ENCODE measurements at places on chromosomes 13 and 19.

GRCh38 chr13:67664502-67664901 lies 434.4 kb upstream of the PCDH9 start:
- no peak for DNase-seq

DNA sequence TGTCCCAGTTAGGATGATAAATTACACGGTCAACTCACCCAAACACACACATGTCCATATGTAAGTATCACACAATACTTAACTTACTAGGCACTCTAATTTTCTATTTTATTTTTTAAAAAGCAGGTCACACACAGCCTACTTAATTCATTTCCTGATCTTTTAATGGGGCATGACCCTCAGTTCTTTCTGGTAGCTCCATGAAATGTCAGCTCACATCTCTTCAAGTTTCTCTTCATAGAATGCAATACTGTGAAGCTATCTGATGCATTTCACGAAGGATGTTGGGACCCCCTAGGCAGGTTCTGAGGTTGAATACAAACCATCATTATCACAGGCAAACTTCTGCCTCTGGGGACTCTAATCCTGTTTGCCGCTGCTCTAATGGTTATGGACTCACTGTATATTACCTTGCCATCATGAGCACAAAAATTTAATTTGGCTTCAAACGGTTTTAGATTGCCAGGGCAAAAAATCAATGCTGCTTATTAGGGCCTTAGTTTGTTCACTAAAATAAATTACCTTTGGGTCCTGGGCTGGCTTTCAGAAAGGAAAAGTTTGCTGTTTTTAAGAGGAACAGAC lies 16.1 kb upstream of the DHRS12 start:
- DNase-seq, result no peak

DNA sequence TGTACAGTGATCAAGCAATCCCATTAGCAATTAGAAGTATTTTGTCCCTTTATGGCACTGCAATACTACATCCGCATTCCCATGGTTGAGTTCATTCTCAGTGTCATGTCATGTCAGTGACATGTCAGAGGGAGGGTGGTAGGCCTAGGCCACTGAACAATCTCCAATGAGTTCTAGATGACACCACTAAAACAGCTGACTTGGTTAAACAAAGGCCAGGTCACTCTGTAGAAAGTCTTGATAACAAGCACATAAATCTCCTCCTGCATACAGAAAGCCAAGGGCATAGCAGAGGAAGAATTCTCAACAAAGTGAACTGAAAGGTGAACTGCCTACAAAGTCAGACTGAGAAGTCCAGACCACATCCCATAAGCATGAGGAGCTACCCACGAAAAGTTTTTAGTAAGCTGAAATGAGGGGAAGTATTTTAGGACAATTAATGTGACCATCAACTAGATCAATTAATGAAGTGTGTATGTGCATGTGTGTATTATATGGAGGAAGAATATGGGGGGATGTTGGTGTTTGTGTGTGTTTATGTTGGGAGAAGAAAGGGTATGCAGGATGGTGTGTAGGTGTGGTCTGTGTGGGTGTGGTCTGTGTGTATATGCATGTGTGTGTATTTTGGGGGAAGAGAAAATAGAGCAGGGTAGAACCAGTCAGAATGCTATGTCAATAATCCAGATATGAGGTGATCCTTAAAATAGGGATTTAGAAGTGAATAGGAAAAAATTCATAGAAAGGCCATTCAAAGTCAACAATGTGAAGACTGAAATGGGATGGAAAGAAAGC lies 67.7 kb downstream of the TBC1D4 start:
- DNase-seq, result no peak

- no peak for DNase-seq
Measured at GRCh38 chr19:16030964-16031871, 45.1 kb upstream of the TPM4 start.

DNA sequence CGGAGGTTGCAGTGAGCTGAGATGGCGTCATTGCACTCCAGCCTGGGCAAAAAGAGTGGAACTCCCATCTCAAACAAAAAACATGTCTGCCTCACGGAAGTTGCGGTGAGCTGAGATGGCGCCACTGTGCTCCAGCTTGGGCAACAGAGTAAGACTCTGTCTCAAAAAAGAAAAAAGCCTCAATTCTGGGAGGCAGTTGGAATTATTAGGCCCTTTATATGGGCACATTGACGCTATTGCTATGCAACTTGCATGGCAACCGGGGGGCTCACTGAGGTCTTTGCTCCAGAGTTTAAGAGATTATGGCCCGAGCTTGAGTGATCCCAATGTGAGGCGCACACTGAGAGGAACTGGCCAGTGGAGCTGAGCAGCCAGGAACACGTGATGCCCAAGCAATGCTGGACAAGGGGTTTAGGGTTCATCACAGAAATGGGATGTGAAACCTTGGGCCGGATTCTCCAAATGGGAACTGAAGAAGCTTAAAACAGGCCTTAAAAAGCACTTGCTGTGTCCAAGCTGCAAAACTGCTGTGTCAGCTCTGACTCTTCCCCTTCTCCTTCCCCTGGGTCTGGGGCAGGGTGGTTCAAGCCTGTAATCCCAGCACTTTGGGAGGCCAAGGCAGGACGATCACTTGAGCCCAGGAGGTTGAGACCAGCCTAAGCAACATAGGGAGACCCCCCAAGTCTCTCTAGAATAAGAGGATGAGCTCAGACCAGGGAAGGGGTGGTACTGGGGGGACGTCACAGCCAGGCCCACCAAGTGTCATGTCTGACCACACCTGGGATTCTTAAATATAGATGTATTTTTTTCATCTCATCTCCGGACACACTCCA lies 2.5 kb downstream of the FTL start:
- no peak for DNase-seq

DNA sequence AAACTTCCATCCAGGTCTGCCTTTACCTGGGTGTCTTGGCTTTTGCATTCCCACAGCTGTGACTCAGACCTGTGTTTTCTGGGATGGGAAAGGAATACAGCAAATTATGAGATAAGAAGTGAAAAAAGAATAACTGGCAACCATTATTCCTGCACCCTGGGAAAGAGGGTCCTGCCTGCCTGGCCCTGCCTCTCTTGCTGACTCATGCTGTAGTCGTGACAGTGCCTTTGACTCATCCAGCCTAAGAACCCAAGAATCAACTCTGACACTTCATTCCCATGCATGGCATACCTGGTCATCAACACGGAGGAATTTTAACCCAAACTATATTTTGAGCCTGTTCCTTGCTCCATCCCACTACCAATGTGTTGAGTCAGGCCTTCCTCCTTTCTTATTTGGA lies 185.4 kb upstream of the SERP2 start:
- no peak for DNase-seq

DNA sequence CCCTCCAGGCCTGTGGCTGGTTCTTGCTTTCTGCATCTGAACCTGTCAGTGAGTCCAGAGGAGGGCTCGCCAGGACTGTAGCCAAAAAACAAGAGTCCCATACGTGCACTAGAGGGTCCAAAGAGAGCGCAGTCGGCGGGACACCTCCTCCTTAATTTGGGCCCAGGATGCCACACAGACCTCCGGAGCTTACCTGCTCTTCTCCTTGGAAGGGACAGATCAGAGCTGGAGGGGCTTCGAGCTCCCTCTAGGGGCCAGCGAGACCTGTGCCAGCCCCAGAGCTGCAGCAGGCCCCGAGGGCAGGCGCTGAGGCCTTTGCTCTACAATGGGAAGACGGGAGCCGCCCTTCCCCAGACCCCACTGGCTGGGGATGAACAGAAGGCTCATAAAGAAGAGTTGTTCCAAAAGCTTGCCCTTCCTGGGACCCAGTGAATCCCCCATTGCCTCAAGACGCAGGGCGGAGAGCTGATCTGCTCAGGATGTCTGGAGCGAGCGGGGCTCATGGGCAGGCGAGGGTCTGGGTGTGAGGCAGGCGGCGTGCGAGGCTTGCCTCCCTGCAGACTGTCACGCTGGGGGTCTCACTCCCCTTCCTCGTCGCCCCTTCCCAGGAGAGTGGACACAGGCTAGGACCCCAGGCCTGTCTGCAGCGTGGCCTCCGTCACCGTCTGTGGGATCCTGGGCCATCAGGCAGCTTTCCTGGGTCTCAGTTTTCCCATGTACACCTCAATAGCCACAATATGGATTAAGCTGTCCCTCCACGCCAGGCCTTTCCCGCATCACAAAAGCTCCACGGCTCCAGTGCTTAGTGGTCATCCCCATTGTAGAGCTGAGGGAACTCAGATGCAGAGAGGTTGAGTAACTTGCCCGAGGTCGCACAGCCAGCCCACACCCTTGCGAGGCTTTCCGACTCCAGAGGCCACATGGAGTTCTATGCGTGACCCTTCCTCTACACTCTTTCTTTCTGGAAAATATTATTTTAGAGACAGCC lies 46.9 kb upstream of the VSTM2B start:
- DNase-seq, result no peak

DNA sequence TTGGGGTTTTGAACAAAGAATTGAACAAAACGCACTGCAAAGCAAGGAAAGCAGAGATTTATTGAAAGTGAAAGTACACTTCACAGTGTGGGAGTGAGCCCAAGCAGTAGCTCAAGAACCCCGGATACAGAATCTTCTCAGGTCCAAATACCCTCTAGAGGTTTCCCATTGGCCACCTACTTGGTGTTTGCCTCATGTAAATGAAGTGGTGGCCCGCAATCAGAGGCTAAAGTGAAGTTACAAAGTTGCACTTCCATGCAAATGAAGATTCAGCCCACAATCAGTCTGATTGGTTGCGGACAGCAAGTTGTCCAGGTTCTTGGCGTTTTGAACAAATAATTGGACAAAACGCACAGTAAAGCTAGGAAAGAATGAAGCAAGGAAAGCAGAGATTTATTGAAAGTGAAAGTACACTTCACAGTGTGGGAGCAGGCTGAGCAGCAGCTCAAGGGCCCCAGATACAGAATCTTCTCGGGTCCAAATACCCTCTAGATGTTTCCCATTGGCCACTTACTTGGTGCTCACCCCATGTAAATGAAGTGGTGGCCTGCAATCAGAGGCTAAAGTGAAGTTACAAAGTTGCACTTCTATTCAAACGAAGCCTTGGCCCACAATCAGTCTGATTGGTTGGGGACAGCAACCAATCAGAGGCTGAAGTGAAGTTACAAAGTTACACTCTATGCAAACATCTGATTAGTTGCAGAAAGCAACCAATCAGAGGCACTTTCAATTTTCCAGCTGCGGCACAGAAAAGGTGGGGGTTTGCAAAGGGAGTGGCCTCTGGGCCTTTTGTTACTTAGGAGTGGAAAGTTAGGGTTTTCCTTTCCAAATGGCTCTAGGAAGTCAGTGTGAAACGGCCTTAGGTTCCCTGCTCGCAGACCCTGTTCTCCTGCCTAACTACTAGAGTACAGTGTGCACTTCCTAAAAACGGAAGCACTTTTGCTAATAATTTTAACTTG lies 4.8 kb upstream of the TM9SF2 start:
- peak; percentile 55 for DNase-seq

- no peak for DNase-seq
Measured at GRCh38 chr13:45048890-45049407, 59.6 kb downstream of the GPALPP1 start.

GRCh38 chr19:6480848-6481415 lies 655 bp downstream of the DENND1C start:
- DNase-seq, result no peak

GRCh38 chr19:57002710-57003109 lies 117.1 kb upstream of the USP29 start:
- no peak for DNase-seq

DNA sequence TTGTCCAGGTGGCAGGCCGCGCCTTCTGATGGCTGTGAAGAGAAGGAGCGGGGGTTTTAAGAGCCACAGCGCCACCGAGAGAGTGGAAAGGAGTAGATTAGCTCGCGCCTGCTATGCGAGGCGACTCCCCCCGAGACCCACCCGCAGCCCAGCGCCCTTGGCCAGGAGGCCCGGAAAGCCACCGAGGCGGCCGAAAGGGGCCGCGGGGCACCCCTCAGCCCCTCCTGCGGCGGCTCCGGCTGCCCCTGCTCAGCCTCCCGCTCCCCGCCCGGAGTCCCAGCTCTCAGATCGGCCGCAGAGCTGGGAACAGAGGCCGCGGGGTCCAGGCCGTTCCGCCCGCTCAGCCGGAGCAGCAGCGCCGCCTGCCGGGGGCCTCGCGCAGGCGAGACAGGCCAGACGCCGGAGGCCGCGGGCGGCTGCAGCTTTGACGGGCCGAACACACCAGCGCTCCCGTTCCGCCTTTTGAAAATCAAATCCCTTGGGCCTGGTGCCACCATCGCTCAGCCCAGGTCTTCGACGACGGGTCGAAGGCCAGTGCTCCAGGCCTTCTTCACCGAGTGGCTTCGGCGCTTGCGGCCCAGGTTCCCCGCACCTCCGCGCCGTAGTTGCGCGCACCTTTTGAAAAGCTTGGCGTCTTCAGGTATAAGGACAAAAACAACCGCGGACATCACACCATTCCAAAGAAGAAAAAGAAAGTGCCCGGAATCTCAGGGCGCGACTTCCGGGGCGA lies 15.3 kb downstream of the CDX2 start:
- DNase-seq, result peak; percentile 7

DNA sequence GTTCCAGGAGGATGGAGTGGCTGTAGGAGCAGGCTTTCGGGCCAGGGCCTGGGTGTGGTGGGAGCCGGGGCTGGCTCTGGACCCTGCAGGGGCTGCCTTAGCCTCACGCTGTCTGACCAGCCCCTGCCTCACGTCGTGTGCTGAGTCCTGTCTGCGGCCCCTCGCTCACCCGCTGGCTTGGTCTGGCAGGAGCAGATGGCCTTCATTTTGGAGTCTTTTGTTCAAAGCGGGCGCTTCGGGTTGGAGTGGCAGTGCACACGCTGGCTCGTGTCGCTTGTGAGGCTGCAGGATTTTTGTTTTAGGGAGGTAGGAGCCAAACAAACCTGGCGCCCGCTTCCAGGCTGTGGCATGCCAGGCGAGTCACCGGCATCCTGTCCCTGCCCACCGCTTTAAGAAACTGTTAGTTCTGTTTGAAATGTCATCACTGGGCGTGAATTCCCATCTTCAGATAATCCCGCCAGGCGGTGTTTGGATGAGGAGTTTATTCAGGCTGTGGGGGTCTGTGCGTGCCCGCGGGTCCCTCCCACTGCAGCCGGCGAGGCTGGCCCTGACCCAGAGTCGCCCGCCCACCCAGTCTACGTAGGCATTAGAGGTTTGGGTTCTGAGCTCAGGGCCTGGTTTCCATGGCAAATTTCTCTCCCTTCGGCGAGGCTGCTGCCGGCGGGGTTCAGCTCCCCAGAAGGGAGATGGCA lies 89.8 kb downstream of the KDM4B start:
- DNase-seq, result no peak

DNA sequence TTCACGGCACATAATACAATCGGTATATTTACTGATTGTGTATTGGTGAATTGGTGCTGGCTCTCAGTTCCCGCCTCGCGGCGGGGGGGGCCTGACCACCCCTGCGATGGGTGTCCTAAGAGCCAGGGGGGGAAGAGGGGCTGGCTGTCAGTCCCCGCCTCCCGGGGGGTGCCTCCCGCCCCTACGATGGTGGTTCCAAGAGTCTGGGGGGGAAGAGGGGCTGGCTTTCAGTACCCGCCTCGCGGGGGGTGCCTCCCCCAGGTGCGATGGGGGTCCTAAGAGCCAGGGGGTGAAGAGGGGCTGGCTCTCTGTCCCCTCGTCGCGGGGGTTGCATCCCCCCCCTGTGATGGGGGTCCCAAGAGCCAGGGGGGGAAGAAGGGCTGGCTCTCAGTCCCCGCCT lies 2321.8 kb upstream of the PCDH20 start:
- no peak for DNase-seq
